ENCODE measurements at places on chromosomes 3 and 15.

GRCh38 chr3:159632851-159633250, 355.8 kb upstream of the IL12A start:
- no peak for DNase-seq

DNA sequence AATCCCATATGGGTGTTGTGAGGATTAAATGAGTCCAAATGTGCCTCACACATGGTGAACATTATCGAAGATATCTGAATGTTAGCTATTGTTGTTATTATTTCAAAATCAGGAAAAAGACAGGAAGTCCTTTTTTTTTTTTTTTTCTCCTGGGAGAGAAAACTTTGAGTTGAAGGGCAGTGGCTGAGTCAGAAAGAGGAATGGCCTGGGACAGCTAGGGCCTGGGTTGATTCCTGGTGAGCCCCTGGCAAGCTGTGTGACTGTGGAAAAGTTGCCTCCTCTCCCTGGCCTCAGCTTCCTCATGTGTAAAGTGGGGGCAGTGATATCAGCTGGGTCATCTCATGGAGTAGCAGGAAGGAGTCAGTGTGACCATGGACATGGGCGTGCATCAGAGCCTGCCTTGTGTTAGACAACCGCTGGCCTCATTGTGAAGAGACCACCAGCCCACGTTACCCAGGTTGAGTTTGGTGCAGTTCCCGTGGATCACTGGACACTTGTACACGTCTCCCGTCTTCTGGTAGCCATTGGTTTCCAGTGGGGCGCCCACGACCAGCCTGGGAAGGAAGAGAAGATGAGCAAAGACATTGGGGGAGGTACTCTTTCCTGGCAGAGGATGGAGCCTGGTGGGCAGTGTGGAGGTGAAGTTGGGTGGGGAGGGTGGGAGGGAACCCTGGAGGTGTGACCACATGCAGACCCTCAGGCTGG, 63.1 kb downstream of the ITGA11 start:
- DNase-seq, result no peak

DNA sequence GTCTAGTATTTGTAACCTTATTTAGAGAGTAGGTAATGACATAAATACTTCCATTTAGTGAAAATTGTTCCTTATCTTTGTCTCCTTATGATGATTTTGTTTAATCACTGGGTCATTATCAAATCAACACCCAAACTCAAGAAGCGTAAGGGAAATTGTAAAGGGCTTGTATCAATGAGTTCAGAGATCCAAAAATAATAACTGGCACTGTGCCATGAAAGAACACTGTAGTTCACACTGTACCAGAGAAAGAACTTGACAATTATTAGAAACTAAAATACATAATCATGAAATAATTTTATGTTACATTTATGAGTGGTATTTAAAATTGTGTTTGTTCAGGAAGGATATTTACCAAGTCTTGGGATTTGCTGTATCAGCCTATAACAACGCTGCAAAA, 895.4 kb downstream of the FHIT start:
- no peak for DNase-seq

DNA sequence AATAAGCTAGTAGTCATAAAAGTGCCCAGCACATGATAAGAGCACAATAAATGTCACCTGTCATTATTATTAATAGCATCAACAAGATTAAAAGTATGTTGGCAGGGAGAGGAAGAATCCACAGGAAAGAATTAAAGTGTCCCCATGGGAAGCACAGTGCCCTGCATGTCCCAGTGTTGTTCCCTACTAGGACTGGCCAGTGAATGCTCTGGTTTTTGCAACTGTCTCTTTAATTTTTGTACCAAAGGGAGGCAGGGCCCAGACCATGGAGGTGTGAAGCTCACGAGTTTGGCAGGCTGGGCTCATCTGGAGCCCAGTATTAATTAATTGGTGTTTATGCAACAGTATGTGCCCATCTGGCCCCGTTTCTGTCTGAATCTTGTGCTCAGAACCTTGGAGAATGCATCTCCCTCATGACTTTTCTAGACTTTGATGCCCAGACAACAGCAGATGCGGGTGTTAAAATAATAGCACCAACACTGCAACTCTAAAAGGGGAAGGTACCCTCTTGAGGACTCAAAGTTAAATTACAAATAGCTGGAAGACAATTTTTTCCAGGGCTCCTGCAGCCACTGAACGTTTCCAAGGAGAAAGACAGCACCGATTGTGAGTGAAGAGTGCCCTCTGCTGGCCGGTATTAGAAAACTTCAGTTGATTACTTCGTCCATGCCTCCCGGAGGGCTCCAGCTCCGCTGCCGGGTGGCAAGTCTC, 71.9 kb upstream of the SPATA12 start:
- DNase-seq, result peak; percentile 94

DNA sequence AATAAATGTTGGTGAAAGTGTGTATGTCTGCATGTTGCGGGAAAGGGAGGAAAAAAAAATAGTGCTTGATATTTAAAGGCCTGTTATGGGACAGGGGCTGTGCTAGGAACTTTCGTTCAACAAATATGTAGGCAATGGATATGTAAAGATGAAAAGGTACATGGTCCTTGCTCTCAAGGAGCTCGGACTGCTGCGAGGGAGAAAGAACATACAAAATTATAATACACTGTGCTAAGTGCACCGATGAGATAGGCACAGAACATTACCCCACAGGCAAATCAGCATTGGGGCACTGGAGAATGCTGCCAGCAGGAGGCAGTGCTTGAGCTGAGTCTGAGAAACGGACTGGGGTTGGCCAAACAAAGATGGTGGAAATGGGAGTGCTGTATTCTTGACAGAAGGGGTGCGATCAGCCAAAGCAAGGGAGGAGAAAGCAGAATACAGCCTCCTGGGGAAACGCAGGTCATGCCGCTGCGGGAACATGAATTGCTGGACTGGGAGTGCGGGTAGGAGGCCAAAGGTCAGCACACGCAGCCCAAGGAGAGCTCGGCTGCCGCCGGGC, 649 bp downstream of the C15orf40 start:
- DNase-seq, result peak; percentile 81

- DNase-seq, result no peak
Observed at GRCh38 chr15:31367730-31368344, 41.2 kb downstream of the KLF13 start.

GRCh38 chr3:13083898-13084297, 10.7 kb upstream of the IQSEC1 start:
- DNase-seq, result no peak

Data from GM23338 (cell line).